ENCODE measurements at places on chromosomes 13 and 19.
A peak's percentile ranks its signal among the peaks of the same experiment; 100 is the strongest.

DNA sequence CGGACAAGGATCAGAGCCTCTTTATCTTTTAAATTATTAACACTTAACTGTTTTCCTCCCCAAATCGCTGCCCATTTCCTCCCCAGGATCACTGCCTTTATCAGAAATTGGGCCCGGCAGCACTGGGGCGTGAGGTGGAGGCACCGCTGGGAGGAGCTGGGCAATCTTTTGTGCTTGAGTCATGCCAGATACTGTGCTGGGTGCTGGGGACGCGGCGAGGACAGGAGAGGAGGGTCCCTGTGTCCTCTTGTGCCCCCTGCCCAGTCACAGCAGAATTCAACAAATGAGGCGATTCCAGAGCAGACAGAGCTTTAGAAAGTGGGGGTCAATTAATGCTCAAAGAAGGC, 347.8 kb downstream of the ZNF536 start:
- no peak for DNase-seq

- peak; percentile 74 for DNase-seq
Observed at GRCh38 chr13:97359181-97360057, 74.5 kb upstream of the RAP2A start.

- DNase-seq, result peak; percentile 82
Observed at GRCh38 chr13:41017817-41018601, 1.1 kb downstream of the ELF1 start.

- no peak for DNase-seq
Observed at GRCh38 chr19:531753-532560, at the start of gene CDC34. TSS of gene CDC34 (plus strand) at chr19:531760. CDS start at chr19:531932, 172 bp downstream.

GRCh38 chr13:47639738-47640447, 361.2 kb downstream of the SUCLA2 start:
- DNase-seq, result no peak

DNA sequence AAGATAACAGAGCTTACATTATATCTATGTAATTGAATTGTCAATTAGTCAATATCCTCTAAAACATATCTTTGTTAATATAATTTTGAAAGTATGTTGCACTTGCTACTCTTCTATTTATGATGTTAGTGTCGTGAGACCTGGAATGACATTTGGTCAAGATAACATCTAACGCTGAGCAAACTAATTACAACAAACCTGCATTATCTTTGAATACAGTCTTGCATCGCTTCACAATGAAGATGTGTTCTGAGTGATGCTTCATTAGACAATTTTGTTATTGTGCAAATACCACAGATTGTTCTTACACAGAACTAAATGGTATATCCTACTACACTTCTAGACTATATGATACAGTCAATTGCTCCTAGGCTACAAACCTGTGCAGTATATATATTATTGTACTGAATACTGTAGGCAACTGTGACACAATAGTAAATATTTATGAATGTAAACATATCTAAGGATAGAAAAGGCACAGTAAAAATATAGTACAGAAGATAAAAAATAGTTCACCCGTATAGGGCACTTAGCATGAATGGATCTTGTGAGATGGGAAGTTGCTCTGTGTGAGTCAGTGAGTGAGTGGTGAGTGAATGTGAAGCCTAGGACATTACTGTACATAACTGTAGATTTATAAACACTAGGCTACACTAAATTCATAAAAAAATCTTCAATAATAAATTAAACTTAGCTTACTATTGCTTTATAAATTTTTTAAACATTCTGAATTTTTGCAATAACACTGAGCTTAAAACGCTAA, 1773.8 kb downstream of the PCDH9 start:
- no peak for DNase-seq

GRCh38 chr13:50229960-50230661, 214.9 kb downstream of the KCNRG start:
- no peak for DNase-seq

- no peak for DNase-seq
Observed at GRCh38 chr19:3975144-3975543, 4.2 kb upstream of the DAPK3 start.

GRCh38 chr19:18329035-18329376, 6.1 kb upstream of the LSM4 start:
- DNase-seq, result no peak

DNA sequence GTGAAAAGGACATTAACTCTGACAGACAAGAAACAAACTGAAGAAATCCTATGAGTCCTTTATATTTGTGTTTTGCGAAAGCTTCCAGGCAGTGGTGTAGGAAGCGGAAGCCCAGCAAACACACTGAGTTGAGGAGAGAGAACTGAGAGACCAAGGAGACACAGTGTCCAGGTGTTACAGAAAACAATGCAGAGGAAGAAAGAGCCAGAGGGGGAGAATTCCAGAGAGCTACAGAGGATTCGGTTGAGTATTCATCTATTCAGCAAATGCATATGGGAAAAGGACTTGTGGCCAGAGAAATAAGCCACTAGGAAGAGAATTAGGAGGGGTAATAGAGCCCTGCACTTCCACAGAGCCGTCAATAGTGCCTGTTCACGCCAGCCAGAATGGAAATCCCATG, 183.5 kb downstream of the LIG4 start:
- no peak for DNase-seq

DNA sequence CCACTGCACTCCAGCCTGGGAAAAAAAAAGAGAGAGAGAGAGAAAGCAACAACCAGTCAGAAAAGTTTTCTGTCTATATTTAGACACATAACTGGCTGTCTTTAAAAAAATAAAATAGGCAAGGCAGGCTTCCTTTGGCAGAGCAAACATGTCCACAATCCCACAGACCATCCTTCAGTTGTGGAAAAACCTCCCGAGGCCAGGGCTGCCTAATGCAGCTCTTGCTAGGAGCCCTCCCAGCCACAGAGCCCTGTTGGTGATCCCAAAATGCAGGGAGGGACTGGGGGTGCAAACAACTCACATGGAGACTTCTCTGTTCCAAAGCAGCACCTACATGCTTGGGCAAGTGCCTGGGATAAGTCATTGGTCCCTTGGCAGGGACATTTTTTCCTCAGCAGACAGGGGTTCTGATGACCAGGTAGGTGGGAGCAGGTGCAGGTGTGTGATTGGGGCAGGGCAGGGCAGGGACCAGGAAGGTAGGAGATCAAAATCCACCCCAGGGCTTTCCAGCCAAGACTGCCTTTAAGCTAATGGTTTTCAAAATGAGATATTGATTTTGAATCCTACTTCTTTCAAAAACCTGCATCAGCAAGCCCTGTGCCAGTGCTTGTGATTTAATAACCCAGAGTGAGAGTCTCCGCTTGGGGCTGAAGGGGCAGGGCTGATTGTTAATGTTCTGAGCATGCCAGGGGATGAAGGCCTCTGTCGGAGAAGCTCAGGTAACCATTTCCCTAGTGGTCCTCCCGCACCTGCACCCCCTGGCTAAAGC, 178.5 kb downstream of the USP12 start:
- DNase-seq, result no peak

- no peak for DNase-seq
Observed at GRCh38 chr13:48741377-48741776, 87.6 kb downstream of the CYSLTR2 start.

DNA sequence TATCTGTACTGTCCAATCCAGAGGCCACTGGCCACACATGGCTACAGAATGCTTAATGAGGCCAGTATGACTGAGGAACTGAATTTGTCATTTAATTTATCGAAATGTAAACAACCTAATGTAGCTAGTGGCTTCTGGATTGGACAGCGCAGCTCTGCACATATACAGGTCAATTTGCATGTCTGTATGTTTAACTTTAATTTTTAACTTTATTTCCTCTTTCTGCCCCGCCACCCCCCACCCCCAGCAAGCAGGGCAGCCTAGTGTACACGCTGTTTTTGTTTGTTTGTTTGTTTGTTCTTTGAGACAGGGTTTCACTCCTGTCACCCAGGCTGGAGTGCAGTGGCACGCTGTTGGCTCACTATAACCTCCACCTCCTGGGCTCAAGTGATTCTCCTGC, 15.5 kb downstream of the ZSWIM9 start:
- DNase-seq, result no peak

GRCh38 chr13:95003019-95003813, 290.9 kb upstream of the SOX21 start:
- no peak for DNase-seq

- no peak for DNase-seq
Observed at GRCh38 chr19:13097463-13098258, 5.0 kb downstream of the LYL1 start.

- no peak for DNase-seq
Observed at GRCh38 chr19:11281356-11282049, 14.5 kb upstream of the TSPAN16 start.

- DNase-seq, result no peak
Observed at GRCh38 chr13:67101730-67102467, 128.2 kb downstream of the PCDH9 start.
